ENCODE measurements at places on chromosomes 5 and 9. TPM values are rescaled to one million over a fixed set of nuclear protein-coding genes. Genes with fewer than 3 reads are reported as not detected.

ENC1 gene
- 16.1 TPM for total RNA-seq

MED22 gene
- total RNA-seq, result 21.5 TPM

MUSK gene
- total RNA-seq, result 1.7 TPM

BARHL1 gene
- total RNA-seq, result not detected

NR5A1 gene
- not detected for total RNA-seq

Measured in smooth muscle cell of trachea (primary cell).